Body of pancreas (tissue), 4 donors: ENCODE measurements at places on chromosomes 6 and 20. TPM values are rescaled to one million over a fixed set of nuclear protein-coding genes. Genes with fewer than 3 reads are reported as not detected.
A peak's percentile ranks its signal among the peaks of the same experiment; 100 is the strongest.

Gene TSBP1
- not detected for total RNA-seq

Gene TPBG
- 10.4 TPM for total RNA-seq

Gene GSTA1
- total RNA-seq, result 33.2 TPM

- DNase-seq, result peak; percentile 86
These were observed 102.1 kb upstream of the MYL9 start for GRCh38 chr20:36439040-36439730.

DNA sequence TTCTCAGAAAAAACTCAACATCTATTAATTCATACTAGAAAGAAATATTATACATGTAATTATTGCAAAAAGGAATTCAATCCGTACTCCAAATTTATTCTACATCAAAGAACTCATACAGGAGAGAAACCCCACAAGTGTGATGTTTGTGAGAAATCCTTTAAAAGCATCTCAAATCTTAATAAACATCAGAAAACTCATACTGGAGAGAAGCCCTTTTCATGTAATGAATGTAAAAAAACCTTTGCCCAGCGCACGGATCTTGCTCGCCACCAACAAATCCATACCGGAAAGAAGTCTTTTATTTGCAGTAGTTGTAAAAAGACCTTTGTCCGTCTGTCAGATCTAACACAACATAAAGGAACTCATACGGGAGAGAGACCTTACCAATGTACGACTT lies 22.0 kb downstream of the ZNF334 start:
- DNase-seq, result no peak

DNA sequence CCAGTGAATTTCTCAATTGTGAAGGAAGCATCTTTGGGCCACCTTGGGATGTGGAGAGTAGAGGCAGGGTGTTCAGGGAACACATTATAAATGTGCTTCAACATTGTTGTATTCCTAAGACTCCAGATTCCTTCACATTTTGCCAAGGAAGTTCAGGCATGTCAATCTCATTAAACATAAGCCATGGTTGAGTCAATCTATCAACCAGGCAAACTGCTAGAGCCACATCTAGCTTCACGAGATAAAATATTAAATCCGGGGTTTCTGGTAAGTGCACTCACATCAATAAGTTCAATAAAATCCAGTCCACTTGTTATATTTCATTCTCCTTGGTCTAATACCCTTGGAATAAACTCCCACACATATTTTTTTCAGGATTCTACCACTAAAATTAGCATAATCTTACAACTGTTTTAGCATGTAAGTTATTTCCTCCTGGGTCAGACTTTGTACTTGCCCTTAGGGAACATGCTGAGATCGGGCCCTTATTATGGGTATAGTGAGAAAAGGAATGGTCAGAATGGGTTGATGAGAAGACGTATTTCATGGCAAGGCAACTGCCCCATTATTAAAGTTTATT lies 93.6 kb downstream of the ADTRP start:
- DNase-seq, result no peak

DNA sequence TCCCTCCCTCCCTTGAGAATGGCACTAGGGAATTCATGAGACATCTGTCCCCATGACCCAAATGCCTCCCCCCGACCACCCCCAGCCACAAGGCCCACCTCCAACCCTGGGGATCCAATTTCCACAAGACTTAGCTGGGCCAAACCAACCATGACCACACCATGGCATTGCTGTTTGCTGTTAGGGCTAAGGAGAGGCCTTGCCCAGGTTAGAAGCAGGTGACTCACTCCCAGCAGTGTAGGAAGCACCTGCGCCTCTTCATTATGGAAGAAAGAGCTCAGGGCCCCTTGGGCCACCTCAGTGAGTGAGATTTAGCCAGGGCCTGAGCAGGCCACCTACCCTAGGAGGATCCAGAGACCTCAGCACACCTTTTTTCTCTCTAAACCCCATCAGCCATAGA lies 337.9 kb downstream of the TAF4 start:
- no peak for DNase-seq

GRCh38 chr6:29666826-29667130 lies 9.9 kb downstream of the MOG start:
- no peak for DNase-seq

DNA sequence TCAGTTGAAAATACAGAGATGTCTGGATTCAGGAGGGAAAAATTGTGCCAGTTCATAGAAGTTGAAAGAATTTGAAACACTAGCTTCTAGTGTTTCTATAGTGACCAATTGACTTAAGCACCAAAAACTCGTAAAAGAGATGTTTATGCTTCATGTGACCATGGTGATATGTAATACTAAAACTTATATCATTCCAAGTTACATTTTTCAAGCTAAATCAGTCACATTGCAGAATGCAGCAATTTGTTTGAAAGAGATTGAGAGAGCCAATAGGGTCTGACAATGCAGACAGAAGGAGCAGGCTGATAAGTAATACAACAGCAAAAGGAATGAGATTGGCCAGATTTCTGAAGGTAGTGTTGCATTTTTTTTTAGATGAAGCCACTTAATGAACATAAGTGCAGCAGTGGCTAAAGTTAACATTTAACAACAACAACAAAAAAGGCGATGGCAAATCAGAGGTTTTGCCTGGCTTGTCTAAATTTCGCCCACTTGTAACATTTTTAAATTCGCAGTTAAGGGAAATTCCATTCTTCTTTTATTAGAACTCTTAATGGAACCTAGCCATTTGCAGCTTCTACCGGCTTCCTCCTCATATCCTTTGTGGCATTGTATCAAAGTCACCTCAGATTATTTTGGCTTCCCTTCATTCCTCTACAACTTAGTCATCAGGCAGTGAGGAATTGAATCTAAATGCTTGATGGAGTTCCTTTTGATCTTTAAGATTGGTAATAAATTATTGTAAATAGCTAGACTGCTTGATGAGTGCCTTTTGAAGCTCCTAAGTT lies 484.0 kb upstream of the SOX4 start:
- no peak for DNase-seq

DNA sequence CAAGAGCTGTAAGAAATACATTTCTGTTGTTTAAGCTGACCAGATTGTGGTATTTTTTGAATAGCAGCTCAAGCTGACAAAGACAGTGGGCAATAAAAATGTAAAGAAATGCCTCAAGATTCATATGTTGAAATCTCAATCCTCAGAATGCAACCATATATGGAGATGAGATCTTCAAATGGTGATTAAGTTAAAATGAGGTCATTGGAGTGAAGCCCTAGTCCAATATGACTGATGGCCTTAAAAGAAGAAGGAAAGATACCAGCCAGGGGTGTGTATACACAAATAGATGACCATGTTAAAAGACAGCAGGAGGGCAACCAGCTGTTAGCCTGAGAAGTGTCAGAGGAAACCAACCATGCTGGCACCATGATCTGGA lies 7.1 kb upstream of the DDO start:
- no peak for DNase-seq

- no peak for DNase-seq
These were observed 153.1 kb downstream of the TRIM27 start for GRCh38 chr6:28770732-28771131.

GRCh38 chr6:38062066-38062465 lies 242.5 kb downstream of the ZFAND3 start:
- no peak for DNase-seq

GRCh38 chr6:155708100-155708499 lies 252.5 kb upstream of the NOX3 start:
- DNase-seq, result no peak

GRCh38 chr6:91654357-91654756 lies 1067.5 kb upstream of the MAP3K7 start:
- DNase-seq, result no peak

DNA sequence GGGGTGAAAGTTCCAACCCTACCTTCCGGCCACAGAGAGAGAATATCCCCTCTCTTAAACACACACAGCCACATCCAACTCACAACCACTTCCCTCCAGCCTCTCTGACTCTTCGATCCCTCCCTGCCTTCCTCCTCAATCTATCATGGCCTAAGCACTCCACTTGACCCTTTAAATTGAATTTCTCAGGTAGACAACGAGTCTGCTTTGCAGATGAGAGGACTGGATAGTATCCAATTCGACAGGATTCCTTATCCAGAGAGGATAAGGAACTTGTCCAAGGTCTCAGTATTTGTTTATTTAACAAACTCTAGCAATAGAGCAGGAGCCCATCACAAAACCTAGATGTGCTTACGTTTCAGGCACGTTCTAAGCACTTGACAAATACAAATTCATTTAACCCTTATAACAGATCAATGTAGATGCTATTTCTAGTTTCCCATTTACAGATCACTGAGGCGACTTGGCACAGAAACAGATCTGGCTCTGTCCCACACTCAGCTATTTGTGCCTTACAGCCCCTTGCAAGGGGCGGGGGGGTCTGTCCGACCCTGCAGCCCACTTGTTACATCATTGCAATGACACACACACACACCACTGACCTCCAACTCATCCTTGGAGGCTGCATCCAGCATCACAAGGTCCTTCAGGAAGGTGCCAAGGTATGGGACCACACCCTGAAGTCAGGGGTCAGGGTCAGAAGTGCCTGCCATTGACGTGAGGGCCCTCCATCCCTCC lies 4.5 kb downstream of the RGL2 start:
- DNase-seq, result no peak

DNA sequence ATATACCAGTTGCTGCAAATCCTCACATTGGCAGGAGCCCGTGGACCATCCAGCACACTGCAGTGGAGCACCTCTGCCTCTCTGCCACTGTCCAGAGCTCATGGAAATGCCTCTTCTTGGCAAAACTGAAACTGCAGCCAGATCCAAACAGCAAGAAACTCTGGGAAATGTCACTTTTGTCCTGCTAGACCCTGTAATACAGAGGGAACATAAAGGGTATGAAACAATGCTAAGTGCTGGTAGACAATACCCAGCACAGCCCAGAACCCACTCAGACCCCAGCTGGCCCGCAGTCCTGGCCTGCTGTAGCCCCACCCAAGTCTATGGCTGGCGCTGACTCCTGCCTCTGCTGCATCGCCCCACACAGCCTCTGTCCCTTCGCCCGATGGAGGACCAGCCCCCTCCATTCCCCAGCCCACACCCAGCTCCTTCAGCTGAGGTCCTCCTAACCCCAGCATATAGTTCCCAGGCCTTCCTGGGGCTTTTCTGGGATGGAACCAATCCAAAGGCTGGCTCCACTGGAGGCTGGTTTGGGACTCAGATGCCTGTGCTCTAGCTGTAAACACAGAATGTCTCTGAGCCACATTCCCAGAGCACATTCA lies 242.5 kb downstream of the LRFN2 start:
- peak; percentile 4 for DNase-seq

GRCh38 chr6:100892693-100893092 lies 11.6 kb upstream of the ASCC3 start:
- no peak for DNase-seq

DNA sequence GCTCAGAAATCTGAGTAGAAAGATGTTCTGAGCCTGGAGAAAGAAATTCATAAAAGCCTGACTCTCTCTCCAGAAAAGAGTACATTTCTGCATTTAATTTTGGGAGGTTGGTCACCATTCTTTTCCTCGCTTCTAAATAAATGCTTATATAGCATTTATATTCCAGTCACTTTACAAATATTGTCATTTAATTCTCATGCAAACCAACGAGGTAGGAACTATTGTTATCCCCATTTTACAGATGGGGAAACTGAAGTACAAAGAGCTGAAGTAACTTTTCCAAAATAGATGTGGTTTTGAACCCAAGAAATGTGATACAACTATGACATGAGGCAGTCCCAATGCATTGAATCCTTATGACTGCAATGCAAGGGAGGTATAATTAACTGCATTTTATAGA lies 4.5 kb upstream of the TRIB3 start:
- DNase-seq, result no peak
